ENCODE measurements at places on chromosomes 12 and 14.

GRCh38 chr12:6069437-6070093 lies 54.9 kb downstream of the VWF start:
- peak; percentile 82 for DNase-seq

DNA sequence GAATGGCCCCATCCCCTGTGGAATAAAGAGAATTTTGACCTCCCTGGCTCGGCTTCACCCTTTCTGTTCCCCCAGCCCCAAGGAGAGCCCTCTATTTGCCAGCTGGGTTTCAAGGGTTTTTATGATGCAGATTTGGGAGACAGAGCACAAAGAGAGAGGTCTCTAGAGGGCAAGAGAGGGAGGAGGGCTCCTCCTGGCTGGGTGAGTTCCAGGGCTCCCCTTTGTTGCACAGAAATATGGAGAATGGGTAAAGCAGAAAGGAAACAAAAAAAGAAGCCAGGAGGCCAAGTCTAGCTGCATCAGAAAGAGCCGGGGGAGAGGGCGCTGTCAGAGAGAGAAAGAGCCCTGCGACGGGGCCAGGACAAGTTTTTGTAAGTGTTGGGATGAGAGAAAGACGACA lies 319.6 kb upstream of the RTL1 start:
- DNase-seq, result no peak

GRCh38 chr14:66650491-66650911 lies 142.6 kb downstream of the GPHN start:
- DNase-seq, result no peak

GRCh38 chr12:23898121-23898520 lies 51.3 kb downstream of the SOX5 start:
- no peak for DNase-seq

DNA sequence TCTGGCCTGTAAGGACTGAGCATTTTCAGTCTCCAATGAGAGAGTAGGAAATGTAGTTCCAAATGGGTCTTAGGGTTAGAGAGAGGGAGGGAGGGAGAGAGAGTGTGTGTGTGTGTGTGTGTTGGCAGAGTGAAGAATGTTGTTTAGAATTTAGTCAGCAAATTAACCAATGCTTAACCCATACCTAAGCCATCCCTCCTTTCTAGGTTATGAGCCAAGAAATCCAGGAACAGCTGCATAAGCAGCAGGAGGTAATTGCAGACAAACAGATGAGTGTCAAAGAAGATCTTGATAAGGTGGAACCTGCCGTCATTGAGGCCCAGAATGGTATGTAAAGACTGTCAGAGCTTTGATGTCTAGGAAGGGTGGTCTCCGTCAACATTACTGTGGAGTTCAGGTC lies 56.9 kb downstream of the HSP90AA1 start:
- DNase-seq, result no peak

DNA sequence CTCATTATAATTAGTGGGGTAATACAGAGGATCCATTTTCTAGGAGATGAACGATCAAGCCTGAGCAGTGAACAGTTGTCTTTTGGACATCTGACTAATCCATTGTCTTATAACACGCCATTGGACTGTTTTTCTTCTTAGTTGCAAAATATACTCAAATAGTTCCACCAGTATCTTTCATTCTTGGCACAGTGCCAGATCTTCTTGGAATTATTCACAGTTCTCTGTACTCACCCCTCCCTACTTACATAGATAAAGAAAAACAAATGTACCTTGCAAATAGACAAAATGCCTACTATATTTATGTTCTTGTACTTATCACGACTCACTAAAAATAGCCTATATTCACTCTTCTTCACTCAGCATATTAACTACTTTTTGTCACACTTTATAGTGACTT lies 3.8 kb downstream of the CBLN3 start:
- DNase-seq, result peak; percentile 92

- DNase-seq, result peak; percentile 28
These were observed 157.5 kb downstream of the CALM1 start for GRCh38 chr14:90554341-90554740.
